Fibroblast of lung (primary cell): ENCODE measurements at places on chromosomes 7 and 10. TPM values are rescaled to one million over a fixed set of nuclear protein-coding genes. Genes with fewer than 3 reads are reported as not detected.
A peak's percentile ranks its signal among the peaks of the same experiment; 100 is the strongest.

- no peak for DNase-seq
Measured at GRCh38 chr10:104796823-104797222, 155.7 kb downstream of the SORCS3 start.

GRCh38 chr10:123848564-123849457, 42.8 kb downstream of the CPXM2 start:
- DNase-seq: no peak

GRCh38 chr7:42628054-42628453, 283.8 kb downstream of the C7orf25 start:
- no peak for DNase-seq

- DNase-seq: no peak
Measured at GRCh38 chr10:70515035-70515667, 36.6 kb downstream of the PALD1 start.

- DNase-seq: no peak
Measured at GRCh38 chr7:159195946-159196345, 51.3 kb upstream of the VIPR2 start.

- DNase-seq: no peak
Measured at GRCh38 chr10:103580011-103580410, 86.5 kb downstream of the NEURL1 start.

The CYP3A5 gene
- total RNA-seq: 8.2 and 12.4 TPM in 2 replicates

The AKR1C8 gene
- total RNA-seq: not detected in 2 replicates

- DNase-seq: no peak
Measured at GRCh38 chr7:116780521-116780920, 81.9 kb upstream of the CAPZA2 start.

GRCh38 chr10:89327803-89328441, at the start of gene IFIT3:
Gene IFIT3 (plus strand): TSS chr10:89327997. CDS start chr10:89328074, 77 bp downstream.
- peak; percentile 97 for DNase-seq

DNA sequence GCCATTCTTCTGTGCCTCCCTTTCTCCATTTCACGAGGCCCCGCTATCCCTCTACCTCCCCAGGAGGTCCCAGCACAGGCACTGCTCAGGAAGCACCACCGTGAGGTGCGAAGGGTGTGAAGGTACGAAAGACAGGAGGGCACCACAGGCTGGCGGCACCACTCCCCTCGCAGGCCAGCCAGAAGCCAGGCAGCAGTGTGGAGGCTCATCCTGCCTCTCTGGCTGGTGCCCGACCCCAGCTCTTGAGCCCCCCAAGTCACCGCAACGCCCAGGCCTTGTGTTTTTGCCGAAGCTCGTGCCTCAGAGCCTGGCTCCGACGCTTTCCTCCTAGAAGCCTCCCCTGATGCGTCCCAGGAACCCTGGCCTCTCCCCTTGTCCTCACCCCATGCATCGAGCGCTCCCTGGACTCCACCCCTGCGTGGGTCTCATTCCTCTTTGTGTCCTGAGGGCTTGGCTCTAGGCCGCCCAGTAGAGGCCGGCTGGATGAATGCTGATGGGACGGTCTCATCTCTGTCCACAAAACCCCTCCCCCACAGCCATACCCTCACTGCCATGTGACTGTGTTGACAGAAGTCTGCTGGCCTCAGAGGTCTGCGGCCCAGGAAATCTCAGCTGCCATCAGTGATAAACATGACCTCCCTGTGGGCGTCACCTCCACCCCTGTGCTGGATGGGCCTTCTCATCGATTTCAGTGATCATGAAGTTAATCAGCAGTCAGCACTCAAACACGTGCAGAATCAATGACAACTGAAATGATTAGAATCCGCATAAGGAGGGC, 19.3 kb downstream of the BRI3 start:
- DNase-seq: no peak

GRCh38 chr7:53475776-53476175, 440.3 kb downstream of the POM121L12 start:
- DNase-seq: no peak

DNA sequence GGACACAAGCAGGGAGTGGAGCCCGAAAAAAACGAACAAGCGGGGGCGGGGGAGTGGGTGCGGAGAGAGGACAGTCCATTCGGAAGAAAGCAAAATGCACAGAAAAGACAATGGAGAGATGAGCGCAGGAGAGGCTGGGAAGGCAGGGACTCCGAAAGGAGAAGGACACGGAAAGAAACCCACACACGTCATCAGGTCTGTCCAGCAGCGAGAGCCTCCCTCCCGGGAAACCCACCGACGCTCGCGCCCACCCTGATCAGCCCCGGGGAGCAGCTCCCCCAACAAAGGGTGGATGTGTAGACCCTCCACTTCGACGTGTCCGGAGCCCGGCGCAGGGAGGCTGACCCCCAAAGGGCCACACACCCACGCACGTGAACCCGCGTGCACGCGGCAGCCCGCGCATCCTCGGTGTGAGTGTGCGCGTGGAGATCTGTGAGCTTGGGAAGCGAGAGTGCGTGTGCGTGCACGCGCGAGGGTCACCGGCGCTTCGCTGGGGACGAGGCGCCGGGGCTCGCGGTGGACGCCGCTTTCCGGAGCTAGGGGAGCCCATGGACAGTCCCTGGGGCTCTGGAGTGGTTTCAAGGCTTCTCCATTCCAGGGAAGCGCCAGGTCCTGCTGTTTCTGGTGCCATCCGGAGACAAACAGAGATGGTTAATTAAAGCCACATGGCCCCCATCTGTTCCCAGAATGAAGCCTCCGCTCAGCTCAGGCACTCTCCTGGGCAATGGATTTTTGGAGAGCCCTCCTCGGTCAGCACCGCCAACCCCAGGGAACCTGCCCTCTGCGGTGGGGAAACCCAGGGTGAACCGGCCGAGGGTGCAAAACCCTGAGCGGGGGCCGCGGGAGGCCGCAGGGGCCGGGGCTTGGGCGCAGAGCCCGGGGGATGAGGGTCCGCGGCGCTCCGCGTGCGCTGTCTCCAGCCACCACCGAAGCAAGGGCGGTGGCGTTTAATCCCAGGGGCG, 916 bp downstream of the LAMB1 start:
- no peak for DNase-seq

GRCh38 chr7:51158742-51159445, 157.7 kb downstream of the COBL start:
- no peak for DNase-seq

GRCh38 chr7:113715262-113715661, 203.5 kb downstream of the PPP1R3A start:
- DNase-seq: no peak

GRCh38 chr10:116538456-116538855, 7.3 kb upstream of the PNLIP start:
- DNase-seq: peak; percentile 35

GRCh38 chr7:45267262-45267661, 109.7 kb downstream of the RAMP3 start:
- DNase-seq: no peak

The PTN gene
- total RNA-seq: 13.9 and 30.2 TPM in 2 replicates

DNA sequence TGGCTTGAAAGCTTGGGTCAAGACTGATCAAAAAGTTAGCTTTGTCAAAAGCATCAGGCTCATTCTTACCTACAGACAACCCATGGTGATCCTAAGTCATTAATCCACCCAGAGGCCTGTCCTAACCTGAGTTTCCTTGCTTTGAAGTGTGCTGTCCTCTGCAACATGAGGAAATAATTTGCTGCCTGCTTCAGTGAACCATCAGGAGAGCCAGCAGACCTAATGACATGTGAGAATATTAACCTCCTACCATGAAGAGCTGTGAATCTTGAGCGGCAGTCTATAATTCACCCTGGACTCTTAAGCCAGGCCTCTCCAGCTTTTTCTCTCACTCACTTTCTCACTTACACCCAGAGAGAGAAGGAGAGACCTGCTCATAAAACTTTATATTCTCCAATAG, 590.0 kb downstream of the LRMDA start:
- DNase-seq: no peak

The SPDYE16 gene
- 0.17 and 0.51 TPM in 2 replicates for total RNA-seq

DNA sequence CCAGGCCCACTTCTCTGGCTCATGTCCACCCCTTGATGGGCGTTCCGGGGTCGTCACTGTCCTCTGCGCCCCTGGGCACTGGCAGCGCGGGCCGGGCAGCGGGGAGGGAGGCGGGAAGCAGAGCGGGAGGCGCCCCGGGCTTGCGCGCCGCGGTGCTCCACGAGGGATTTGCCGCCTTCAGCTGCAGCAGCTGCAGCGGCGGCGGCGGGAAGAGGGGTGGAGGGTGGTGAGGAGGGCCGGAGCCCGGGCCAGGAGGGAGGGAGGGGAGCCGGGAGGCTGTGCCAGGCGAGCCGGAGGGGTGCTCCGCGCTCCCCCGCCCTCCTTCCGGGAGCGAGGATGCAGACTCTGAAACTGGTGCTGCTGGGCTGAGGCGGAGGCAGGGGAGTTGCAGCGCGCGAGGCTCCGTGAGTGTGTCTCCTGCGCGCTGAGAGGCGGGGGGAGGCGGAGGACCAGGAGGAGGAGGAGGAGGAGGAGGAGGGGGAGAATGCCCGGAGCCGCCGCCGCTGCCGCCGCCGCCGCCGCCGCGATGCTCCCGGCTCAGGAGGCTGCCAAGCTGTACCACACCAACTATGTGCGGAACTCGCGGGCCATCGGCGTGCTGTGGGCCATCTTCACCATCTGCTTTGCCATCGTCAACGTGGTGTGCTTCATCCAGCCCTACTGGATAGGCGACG, at the start of gene LHFPL3:
LHFPL3 (plus strand) TSS at position 308 of the 674 bp plus-strand sequence.
- DNase-seq: peak; percentile 6

The MYOZ1 gene
- 0.17 and 0.51 TPM in 2 replicates for total RNA-seq

The GPR26 gene
- not detected in 2 replicates for total RNA-seq

DNA sequence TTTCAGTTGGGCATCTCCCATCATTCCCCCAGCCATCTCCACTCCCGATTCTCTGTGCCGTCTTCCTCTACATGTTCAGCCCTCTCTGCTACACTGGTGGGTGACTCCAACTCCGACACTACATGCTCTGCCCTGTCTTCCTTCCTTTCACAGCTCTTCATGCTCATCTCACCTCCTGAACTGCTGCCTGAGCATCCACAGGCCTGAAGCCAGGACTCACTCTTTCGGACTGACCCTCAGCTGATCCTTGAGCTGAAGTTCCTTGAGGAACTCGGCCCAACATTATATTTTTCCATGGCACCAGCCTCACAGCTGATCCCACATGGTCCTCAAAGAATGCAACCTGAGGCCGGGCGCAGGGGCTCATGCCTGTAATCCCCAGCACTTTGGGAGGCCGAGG, 538.4 kb downstream of the PTPRN2 start:
- no peak for DNase-seq

DNA sequence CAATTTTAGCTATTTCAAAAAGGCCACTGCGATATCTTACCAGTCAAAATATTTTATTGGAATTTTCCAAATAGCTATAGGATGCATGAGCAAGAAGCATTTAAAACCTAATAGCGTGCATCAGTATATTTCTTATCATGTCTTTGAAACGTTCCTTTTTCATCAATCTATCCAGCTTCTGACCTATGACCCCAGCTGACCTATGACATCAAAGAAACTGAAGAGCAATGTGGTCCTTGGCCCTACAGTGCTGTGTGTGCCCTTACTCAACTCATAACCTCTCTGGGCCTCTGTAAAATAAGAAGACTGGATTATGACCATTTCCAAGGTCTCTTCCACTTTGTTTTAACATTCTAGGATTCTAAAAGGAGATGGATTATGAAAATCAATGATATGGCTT, 118.2 kb downstream of the ZNF22 start:
- no peak for DNase-seq

DNA sequence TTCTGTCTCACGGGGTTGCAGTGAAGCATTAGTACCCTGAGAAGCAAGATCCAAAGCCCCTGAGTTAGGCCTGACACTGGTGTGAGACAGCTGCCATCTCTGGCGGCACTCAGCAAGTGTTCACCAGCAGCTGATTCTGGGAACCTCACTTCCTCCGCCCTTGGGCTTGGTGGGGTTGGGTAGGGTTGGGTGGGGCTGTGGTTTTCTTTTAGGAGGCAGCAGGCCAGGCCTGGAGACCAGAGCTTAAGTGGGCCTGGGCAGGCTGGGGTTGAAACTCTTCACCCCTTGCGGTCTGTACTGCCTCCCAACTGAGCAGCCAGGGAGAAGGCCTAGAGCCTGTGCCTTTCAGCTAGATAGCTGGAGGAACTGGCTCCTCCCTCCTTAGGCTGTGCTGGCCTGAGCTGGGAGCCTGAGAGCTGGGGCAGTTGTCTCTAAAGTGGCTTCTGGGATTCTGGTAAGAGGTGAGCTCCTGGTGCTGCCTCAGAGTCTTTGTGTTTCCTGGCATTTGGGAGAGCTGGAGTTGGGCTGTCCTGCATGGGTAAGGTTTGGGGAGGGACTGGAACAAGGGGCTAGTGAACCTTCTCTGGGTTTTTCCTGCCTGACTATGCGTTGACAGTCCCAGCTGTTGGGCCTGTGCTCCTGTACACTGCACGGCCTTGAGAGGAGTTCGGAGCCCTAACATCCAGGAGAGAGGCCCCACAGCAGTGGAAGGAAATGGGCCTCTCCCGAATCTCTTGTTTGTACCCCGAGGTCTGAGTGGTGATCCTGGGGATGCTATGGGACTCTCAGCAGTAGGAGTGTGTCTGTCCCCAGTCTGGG, 5.1 kb downstream of the TSPAN14 start:
- DNase-seq: peak; percentile 88

- DNase-seq: no peak
Measured at GRCh38 chr10:111767661-111768060, 415.9 kb downstream of the GPAM start.

DNA sequence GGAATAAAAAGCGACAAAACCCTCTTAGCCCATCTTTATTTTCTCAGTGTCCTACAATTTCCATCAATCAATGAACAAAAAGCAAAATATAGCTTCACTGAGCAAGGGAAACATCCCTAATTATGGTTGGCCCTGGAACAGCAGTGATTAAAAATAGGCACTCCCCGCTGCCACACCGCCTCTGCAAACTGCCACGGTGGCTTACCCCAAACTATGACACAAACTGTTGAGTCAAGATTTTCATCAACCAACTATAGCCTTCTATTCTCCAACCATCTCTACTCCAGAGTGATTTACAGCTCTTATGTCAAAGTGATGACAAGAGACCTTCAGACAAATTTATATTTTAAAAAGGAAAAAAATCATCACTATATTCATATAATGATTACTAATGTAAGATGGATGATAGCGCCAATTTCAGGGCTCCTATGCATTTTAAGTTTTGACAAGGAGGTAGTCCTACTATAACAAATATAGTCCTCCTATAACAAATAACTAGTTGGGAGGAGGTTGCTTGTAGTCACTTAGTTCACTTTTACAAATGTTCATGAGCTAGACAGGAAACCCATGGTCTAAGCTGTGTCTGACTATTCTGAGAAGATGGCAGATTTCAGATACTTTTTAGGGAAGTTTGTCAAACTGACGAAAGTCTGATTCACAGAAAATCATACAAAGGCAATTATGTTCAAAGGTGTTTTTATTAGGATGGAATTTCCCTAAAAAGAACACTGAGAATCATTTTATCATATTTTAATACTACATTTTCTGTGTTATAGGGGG, 26.3 kb downstream of the DENND11 start:
- DNase-seq: no peak

The NPSR1 gene
- not detected in 2 replicates for total RNA-seq

GRCh38 chr10:89518108-89518507, 17.3 kb downstream of the SLC16A12 start:
- DNase-seq: peak; percentile 47

DNA sequence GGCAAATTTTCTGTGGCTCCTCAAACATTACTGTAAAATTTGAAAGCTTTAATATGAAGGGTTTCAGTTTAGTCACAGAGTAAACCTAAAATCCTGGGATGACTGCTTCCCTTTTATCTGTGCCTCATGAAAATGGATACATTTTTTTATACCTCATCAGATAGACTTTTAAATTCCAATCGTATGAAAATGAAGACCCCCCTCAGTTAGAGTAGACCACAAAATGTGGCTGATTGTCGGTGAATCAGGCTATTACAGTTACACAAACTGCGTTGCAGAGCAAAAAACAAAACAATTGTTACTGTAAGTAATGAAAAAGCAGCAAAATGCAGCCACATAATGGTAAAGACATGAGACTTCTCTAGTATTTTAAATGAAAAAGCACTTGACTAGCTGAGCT, 296.2 kb downstream of the CNTNAP2 start:
- no peak for DNase-seq

GRCh38 chr10:2019281-2019680, 282.0 kb upstream of the ADARB2 start:
- no peak for DNase-seq
